ENCODE measurements at places on chromosomes 6 and 20. TPM values are rescaled to one million over a fixed set of nuclear protein-coding genes. Genes with fewer than 3 reads are reported as not detected.

Gene THBS2
- 430 TPM for polyA plus RNA-seq

DNA sequence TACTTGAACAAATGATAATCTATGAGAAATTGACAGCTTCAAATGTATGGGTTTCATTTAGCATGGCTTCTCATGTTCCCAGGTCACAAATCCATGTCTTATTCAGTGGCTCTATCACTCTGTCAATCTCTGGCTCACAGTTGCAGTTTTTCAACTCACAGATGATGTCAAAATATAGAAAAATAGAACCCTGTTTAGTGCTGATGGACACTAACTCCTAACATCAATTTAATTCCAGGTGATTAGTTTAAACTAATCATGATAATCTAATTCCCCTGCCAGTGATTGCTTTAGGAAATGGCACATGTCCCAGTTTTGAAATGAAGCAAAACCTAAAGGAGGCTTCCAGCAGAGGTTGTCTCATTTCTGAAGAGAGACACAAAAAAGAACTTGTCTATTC is 13.0 kb downstream of the KHDC1 start:
- no peak for DNase-seq
- no peaks in the 10 kb centered on the region for H3K4me1 ChIP-seq
- H3K36me3 ChIP-seq, result no peaks in the 10 kb centered on the region

DNA sequence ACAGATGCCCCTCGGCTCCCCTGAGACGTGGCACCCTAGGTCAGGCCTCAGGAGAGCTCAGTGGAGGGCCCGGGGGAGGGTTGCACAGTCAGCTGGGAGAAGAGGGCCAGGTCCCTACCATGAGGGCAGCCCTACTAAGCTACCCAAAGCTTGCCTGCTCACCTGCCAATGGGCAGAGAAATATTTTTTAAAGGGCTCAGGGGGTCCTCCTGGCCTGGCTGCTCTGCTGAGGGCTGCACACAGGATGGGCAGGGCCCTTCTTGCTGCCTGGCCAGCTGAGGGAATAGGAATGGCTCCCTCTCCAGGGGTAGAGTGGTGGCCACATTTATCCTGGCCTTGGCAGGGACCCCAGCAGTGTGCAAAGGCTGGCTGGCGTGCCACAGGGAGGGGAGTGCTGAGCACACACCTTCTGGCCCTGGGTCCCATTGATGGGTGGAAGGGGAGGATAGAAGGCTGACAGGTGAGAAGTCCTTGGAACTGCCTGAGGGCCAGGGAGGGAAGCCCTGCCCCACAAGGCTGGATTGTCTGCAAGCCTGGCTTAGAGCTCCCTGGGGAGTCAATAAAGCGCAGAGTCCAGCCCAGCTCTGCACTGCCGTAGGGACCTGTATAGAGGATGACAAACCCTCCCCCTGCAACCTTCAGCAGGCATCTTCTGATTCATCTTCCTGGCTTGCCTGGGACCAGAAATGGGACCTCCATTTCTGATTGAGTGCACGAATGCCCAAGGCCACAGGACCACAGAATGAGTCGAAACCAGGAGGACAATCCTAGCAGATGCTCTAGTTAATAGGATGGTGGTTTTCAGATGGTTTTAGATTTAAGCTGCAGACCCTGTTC is 62.1 kb downstream of the NOL4L start:
- DNase-seq, result no peak
- no peak overlapping the region for H3K4me3 ChIP-seq
- no peaks in the 10 kb centered on the region for H3K4me1 ChIP-seq

DNA sequence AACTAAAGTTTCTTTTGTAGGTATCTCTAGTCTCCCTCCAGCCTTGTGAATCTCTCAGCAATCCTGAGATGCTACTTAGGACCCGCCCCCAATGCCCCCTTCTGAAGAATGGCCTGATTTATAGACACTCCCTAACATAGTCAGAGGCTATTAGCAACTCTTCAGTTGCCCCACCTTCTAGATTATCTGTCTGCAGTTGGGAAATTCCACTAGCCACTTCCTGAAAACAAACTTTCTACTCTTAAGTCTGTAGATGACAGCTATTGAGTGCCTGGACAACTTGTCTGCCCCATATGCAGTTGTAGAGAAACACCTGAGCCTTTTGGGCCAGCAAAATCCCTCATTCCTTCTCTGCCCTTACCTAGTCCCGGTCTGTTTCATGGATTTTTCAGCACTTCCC is 188.2 kb upstream of the PREP start:
- peaks cover 69% of the 10 kb centered on the region for H3K4me1 ChIP-seq
- H3K4me3 ChIP-seq, result no peak overlapping the region
- H3K27ac ChIP-seq, result peak overlapping the region; percentile 74
- no peaks in the 10 kb centered on the region for H3K27me3 ChIP-seq
- H3K36me3 ChIP-seq, result no peaks in the 10 kb centered on the region

Gene TFAP2A
- 27.7 TPM for polyA plus RNA-seq

- H3K4me1 ChIP-seq, result no peaks in the 10 kb centered on the region
- H3K36me3 ChIP-seq, result no peaks in the 10 kb centered on the region
- no peak for DNase-seq
- H3K27me3 ChIP-seq, result no peaks in the 10 kb centered on the region
- no peak overlapping the region for H3K27ac ChIP-seq
Measured at GRCh38 chr6:143078468-143079324, 18.0 kb downstream of the AIG1 start.

GRCh38 chr6:67633058-67633457 is 1002.0 kb upstream of the ADGRB3 start:
- DNase-seq, result no peak
- no peaks in the 10 kb centered on the region for H3K27me3 ChIP-seq
- no peaks in the 10 kb centered on the region for H3K4me1 ChIP-seq
- no peak overlapping the region for H3K27ac ChIP-seq

DNA sequence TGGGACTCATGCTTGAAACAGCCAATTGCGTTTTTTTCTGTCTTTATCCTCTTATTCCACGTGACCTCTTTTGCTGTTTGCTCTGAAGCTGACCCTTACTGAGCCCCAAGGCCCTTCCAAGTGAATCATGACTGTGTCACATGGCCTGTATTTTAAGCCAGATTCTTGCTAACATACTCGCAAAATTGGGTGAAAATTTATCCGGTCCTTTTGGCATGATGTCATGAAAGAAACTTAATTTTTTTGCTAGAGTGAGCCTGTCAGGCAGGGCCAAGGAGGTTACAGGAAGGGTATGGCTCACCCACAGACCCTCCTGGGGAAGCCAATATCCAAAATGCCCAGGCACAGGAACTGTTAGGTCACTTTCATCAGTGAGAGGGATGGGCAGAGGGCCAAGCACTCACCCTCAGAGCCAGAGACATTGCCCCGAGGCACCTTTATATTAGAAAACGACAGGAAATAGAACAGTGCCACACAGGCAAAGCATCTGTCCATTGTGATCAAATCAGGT is 296.7 kb downstream of the CDH26 start:
- no peaks in the 10 kb centered on the region for H3K36me3 ChIP-seq
- H3K4me1 ChIP-seq, result peaks cover 18% of the 10 kb centered on the region
- peaks cover 12% of the 10 kb centered on the region for H3K27me3 ChIP-seq
- no peak overlapping the region for H3K27ac ChIP-seq
- H3K4me3 ChIP-seq, result no peak overlapping the region
- no peak for DNase-seq

- H3K4me1 ChIP-seq, result no peaks in the 10 kb centered on the region
- no peak overlapping the region for H3K27ac ChIP-seq
- no peaks in the 10 kb centered on the region for H3K27me3 ChIP-seq
- no peak overlapping the region for H3K4me3 ChIP-seq
Measured at GRCh38 chr6:164048840-164049516, 634.5 kb downstream of the QKI start.

DNA sequence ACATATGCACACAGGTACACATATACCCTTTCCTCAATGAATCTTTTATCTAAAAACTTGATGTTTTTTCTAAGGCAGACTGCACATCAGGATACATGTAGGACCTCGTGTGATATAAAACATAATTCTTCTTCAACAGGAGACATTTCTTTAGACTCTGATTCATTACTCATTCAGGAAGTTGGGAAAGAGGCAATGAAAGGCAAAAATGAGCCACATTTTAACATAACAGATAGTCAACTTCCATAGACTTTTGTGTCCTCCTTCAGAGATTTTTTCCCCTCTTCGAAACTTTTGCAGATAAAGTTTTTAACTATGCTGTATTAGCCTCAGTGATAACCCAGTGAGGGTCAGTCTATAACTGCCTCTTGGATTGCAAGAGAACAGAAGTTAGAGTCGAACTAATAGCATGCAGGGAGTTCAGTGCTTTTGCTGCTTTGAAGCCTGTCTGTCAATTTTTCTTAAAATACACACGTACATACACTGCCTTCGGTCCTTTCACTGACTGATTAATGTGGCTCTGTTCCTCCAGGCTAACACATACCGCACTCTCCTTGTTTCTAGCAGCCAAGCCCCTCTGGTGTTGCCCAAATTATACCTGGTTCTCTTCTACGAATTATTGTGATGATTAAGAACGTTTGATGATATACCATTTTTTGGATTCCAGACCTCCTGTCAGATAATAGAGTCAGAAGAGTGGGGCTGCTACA is 562.5 kb upstream of the MAP3K7 start:
- no peak for DNase-seq
- H3K4me1 ChIP-seq, result no peaks in the 10 kb centered on the region
- H3K4me3 ChIP-seq, result no peak overlapping the region
- H3K36me3 ChIP-seq, result no peaks in the 10 kb centered on the region
- H3K27ac ChIP-seq, result no peak overlapping the region

- no peak overlapping the region for H3K4me3 ChIP-seq
- peaks cover 19% of the 10 kb centered on the region for H3K36me3 ChIP-seq
- H3K4me1 ChIP-seq, result peaks cover 13% of the 10 kb centered on the region
Measured at GRCh38 chr20:37243937-37244571, 17.6 kb downstream of the GHRH start.

- H3K27ac ChIP-seq, result no peak overlapping the region
- H3K4me1 ChIP-seq, result peaks cover 9% of the 10 kb centered on the region
- no peaks in the 10 kb centered on the region for H3K36me3 ChIP-seq
- no peak for DNase-seq
- no peaks in the 10 kb centered on the region for H3K27me3 ChIP-seq
- H3K4me3 ChIP-seq, result no peak overlapping the region
Measured at GRCh38 chr6:35264550-35265274, 5.2 kb downstream of the ZNF76 start.

GRCh38 chr20:48703511-48704219 is 124.1 kb downstream of the PREX1 start:
- no peaks in the 10 kb centered on the region for H3K36me3 ChIP-seq
- peaks cover 5% of the 10 kb centered on the region for H3K27me3 ChIP-seq
- no peak for DNase-seq

DNA sequence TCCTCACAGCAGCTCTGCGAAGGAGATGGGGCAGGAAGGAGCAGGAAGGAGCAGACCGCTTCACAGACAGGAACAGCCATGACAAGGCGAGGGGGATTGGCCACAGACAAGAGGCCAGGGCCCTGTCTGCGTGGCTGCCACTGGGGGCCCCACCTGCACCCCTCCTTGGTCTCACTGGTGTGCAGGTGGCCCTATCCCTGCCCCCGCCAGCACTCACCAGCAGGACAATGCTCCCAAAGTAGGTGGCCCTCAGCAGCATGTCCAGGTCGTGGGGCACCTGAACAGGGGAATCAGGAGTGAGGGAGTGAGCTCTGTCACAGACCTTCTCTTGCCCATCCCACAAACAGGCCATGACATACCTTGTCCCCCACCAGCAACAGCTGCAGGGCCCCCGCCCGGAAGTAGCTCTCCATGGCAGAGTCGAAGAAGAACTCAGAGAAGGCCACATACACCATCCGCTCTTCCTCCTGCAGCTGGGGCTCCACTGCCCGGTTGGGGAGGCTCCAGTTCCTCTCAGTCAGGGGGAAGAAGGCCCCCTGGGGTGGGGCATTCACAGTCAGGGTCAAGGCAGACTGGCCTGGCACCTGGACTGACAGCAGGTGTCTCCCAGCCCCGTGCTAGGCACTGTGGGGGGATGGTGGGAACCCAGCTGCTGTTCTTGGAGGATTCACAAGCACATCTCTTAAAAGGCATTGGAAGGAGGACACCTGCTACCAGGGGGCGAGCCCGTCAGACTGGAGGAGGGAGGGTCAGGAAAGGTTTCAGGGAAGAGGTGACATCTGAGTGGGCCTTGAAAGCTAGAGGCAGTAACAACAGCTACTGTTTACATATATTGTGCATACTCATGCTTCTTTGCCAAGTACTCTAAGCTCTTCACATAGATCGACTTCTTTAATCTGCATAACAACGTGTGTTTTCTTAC is 7.1 kb downstream of the PLTP start:
- peaks cover 7% of the 10 kb centered on the region for H3K36me3 ChIP-seq
- H3K4me3 ChIP-seq, result no peak overlapping the region
- peaks cover 13% of the 10 kb centered on the region for H3K4me1 ChIP-seq
- H3K27me3 ChIP-seq, result no peaks in the 10 kb centered on the region
- no peak overlapping the region for H3K27ac ChIP-seq

DNA sequence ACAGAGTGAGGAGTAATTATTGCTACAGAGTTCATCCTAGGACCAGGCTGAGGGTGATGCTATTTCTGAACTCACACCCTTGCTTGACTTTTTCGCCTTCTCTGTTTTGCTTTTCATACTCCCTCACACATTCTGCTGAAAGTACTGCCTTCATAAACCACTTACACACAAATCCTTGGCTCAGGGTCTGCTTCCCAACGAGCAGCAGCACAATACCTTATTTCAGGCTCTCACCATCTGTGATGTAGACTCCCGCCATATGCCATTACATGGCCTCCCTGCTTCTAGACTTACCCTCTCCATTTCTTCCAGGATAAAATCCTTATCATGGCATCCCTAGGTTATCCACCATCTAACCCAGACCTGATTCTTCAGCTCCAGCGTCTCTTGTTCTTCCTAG is 321.3 kb upstream of the SPTLC3 start:
- no peak overlapping the region for H3K4me3 ChIP-seq
- no peak overlapping the region for H3K27ac ChIP-seq
- H3K27me3 ChIP-seq, result no peaks in the 10 kb centered on the region
- no peaks in the 10 kb centered on the region for H3K36me3 ChIP-seq
- H3K4me1 ChIP-seq, result no peaks in the 10 kb centered on the region

DNA sequence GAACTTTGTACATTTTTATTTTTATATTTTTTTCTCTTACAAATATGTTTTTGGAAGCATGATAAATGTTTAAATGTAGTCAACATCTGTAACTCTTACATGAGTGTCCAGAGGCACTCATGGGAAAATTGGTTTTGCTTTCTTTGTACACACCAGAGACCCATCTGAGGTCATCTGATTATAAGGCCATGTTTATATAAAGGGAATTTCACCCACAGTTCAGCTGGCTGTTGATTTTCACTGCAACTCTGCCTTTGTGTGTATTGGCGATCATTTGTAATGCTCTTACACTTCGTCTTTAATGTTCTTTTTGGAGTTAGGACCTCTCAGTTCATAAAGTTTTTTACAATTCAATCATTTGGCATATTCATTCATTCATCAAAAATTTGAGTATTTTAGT is 28.1 kb downstream of the RIOK1 start:
- H3K4me3 ChIP-seq, result no peak overlapping the region
- no peak for DNase-seq
- H3K4me1 ChIP-seq, result no peaks in the 10 kb centered on the region

Gene MAFB
- polyA plus RNA-seq, result 1.7 TPM

GRCh38 chr6:111427341-111428116 is 55.5 kb downstream of the REV3L start:
- peak overlapping the region; percentile 67 for H3K4me3 ChIP-seq
- no peaks in the 10 kb centered on the region for H3K36me3 ChIP-seq
- H3K27ac ChIP-seq, result peak overlapping the region; percentile 72
- no peaks in the 10 kb centered on the region for H3K27me3 ChIP-seq
